ENCODE measurements at places on chromosomes 1 and 21.

DNA sequence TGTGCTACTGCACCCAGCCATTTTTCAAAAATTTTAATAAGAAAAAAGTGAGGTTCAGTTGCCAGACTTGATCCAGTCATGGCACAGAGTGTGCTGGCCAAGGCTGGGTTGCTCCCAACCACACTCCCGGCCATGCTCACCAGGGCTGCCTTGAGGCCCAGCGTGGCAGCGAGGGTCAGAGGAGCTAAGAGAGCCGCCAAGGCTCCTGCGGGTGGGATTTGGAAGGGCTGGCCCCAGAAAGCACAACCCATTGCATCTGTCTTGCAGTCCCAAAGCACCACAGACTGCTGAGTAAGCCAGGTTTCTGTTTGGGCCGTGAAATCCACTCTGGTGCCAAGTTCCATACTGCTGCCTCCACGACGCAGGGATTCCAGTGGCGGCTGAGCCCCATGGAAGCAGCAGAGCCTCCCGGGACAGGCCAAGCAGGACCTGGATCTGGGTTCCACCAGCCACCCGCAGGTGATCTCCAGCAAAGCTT lies 22.6 kb downstream of the ZBTB17 start:
- no peak for DNase-seq

DNA sequence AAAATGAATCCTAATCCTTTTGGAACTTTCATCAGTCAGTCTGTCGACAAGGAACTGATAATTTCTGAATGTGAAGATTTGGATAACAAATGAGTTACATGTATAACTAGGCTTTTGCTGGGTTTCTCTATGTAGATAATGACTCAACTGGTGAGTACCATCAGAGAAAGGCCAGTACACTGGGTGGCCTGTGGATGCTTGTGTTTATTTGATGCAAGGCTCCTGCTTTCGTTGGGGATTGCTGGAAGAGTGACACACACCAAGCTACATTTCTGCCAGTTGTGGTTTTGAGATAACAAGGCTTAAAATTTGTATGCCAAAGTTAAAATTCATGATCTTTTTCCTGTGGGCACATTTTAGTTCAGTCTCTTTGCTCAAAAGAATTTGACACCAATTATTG lies 115.7 kb upstream of the UBE2U start:
- DNase-seq, result no peak

- DNase-seq, result no peak
Measured at GRCh38 chr1:31758823-31759222, 5.3 kb downstream of the ADGRB2 start.

GRCh38 chr1:115465802-115466363 lies 127.8 kb upstream of the NGF start:
- no peak for DNase-seq

- DNase-seq, result peak; percentile 58
Measured at GRCh38 chr1:44531785-44532566, 126.9 kb downstream of the RNF220 start.

- no peak for DNase-seq
Measured at GRCh38 chr1:152112101-152112884, 3.0 kb downstream of the TCHH start.

DNA sequence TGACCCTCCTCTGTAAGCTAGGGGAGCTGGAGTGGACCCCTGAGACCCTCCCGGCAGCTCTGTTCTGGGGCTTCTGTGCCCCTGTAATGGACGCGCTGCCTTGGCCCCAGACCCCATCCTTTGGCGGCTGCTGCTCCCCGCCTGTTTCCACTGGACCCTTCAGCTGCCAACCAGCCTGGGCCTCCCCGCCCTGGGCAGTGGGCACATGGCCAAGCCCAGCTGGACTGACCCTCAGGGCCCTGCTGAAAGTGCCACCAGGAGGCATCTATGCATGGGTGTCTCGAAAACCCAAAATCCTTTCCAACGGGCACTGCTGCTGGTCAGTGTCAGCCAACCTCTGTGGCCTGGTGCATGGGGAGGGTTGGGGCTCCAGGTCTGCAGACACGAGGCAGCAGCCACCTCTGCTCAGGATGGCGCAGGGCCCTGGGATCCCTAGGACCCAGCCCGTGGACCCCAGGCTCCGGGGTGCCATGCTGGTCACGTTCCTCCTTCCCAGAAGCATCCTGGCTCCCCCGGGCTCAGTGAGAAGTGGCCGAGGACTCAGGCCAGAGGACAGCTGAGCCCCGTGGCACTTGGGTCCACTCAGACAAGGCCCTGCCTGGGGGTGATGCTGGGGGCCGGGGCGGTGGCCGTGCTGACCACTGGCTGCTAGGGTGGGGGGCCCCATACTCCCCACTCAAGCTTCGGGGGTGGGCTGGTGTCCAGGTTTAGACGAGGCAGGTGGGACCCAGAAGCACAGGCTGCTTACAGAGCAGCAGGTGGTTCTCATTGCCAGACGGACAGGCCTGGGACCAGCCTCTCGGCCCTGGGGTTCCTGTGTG lies 46.9 kb downstream of the SLX9 start:
- no peak for DNase-seq

DNA sequence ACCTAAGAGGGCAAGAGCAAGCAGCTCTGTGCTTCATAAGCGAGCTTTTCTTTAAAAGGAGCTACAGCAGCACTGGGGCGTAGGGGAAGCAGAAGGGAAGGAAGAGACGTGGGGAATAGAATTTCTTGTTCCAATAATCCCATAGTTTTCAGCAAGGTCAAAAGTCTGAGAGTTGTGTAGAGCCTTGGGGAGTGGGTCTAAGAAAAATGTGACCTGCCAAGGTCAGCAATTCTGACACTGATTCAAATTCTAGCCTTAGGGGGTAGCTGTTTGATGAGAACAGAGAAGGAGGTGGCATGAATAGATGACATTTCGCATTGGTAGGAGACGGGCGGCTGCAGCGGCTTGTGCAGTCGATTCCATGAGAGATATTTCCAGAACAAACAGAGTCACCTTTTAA lies 22.4 kb downstream of the PRRX1 start:
- no peak for DNase-seq

DNA sequence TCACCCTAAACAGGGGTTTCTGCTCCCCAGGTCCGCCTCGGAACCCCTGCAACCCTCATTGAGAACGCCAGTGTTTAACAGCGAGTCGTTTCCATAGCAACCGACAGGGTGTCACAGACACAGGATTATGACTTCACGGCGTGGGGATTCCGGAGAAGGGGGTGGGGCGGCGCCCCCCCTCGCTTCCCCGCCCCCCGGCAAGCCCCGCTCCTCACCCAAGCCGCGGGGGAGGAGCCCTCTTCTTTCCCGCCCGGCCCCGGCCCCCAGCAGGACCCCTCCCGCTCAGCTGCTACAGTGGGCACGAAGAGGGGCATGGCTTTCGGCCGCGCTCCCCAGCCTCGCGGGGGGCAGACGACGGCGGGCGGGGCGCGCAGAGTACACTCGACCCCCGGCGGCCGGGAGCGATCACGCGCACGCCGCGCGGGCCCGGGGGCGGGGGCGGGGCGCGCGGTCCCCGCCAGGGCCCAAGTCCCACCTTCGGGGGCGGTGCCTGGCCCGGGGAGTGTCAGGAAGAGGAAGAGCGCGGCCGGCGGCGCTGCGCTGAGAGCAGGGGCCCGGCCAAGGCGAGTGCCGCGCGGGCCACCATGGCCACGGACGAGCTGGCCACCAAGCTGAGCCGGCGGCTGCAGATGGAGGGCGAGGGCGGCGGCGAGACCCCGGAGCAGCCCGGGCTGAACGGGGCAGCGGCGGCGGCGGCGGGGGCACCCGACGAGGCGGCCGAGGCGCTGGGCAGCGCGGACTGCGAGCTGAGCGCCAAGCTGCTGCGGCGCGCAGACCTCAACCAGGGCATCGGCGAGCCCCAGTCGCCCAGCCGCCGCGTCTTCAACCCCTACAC lies at the start of gene EFHD2:
Gene EFHD2, plus strand, starts transcription at position 501 of the 835 bp plus-strand sequence. Its CDS starts 84 bp downstream, at position 585.
- peak; percentile 93 for DNase-seq

GRCh38 chr1:179166663-179167417 lies 62.6 kb downstream of the ABL2 start:
- DNase-seq, result no peak

- no peak for DNase-seq
Measured at GRCh38 chr1:10022656-10023055, 10.1 kb upstream of the UBE4B start.

GRCh38 chr1:81998165-81998564 lies 197.4 kb downstream of the ADGRL2 start:
- DNase-seq, result no peak

DNA sequence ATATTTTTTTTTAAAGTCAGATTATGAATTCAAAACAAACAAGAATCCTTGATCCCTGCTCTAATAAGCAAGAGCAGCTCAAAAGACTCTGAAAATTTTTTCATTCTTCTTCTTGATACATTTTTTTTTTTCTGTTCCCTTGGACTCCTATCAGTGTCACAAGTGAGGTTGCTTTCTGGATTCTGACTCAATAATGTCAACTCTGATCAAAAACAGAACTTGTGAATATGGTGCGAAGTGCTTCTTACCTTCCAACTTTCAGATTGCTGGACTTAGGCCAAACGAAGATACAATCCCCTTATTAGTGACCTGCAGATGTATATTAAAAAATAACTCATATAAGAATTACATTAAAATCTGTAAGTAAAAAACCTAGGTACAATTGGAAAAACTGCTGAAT lies 136.1 kb downstream of the GPATCH2 start:
- DNase-seq, result no peak

- no peak for DNase-seq
Measured at GRCh38 chr1:9253453-9254105, 19.0 kb downstream of the H6PD start.

GRCh38 chr1:99613716-99614115 lies 32.2 kb upstream of the PALMD start:
- no peak for DNase-seq

DNA sequence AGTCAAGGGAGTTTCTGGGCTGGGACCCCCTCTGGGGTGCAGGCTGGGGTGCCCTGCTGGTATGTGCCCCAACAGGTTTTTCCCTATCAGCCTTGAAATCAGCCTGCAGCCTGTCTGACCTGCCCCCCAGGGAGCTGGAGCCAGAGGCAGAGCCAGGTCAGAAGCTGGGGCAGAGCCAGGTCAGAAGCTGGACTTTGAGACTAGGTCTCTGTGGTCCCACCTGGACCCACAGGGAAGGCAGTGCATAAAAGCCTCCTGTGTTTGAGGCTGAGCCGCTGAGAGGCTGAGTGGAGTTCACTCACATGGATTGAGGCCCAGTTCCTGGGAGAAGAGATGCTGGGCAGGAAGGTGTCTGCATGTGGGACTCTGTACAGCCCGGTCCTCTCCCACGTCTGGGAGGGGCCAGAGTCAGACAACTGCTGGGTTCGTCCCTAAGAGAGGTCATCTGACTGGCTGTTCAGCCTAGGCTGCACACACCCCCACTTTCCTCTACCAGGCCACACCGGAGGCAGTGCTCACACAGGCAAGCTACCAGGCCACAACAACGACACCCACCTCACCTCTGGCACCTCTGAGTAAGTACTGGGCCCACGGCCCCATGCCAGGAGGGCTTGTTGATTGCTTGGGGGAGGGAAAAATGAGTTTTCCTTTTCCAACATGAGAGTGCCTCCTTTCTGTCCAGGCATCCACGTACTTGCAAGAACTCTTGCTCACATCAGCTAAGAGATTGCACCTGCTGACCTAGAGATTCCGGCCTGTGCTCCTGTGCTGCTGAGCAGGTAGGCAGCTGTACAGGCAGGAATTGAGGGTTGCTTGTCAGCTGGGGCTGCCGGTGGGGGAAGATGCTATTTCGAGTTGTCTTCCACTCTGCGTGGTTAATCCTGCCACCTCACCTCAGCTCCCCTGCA lies at the start of gene ANXA9:
Gene ANXA9, plus strand, starts transcription at position 488 of the 908 bp plus-strand sequence. CDS start 814 bp downstream, outside the sequence.
- DNase-seq, result peak; percentile 68

DNA sequence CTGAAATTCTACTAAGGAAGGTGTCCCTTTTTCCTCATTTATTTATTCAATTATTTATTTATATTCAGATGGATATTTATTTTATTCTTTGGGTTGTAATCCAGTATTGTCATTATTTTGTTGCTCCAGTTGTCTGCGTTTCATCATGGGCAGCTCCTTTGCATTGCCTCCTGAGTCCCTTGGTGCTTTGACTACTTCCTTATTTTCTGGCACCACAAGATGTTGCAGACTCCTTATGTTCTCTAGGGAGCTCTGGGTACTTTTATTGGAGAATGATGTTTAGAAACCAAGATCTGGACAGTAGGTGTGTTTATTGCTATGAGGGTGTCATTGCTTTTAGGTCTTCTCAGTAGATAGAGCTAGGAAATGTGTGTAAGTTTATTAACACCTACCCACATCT lies 59.9 kb upstream of the ERRFI1 start:
- no peak for DNase-seq

- DNase-seq, result no peak
Measured at GRCh38 chr1:193794239-193794638, 607.8 kb upstream of the B3GALT2 start.

- no peak for DNase-seq
Measured at GRCh38 chr1:194233069-194233468, 1046.7 kb upstream of the B3GALT2 start.

DNA sequence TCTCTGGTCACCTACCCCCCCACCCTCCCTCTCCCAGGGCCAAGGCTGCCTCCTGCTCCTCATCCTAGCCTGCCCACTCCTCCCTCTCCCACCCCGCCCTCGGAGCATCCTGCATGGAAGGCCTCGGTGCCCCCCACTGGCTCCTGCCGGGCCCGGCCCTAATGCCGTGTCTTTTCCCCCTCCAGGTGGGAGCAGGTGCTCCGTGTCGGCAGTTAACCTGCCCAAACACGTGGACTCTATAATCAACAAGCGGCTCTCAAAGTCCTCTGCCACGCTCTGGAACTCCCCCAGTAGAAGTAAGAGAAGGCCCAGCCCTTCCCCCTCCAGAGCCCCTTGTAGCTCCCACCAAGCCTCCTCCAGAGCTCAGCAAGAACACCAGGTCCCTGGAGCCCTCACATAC lies 18.8 kb downstream of the MAP7D1 start:
- DNase-seq, result no peak

DNA sequence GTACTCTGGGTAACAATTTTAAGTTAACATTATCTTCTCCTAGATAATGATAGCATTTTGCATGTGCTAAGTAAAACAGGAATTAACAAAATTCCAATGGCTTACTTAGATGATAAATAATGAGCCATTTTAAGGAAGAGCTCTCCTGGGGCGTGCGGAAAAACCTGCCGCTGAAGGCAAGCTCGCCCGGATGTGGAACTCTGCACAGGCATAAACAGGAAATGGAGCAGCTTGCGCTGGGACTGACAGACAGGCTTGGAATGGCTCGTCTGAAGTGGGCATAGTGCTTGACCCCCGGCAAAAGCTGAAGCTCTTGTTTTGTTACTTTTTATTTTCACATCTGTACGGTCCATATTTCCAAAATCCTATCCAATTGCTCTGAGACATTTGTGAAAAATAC lies 169.2 kb downstream of the ZNF281 start:
- DNase-seq, result no peak

GRCh38 chr1:204672069-204672468 lies 13.5 kb downstream of the LRRN2 start:
- DNase-seq, result no peak

DNA sequence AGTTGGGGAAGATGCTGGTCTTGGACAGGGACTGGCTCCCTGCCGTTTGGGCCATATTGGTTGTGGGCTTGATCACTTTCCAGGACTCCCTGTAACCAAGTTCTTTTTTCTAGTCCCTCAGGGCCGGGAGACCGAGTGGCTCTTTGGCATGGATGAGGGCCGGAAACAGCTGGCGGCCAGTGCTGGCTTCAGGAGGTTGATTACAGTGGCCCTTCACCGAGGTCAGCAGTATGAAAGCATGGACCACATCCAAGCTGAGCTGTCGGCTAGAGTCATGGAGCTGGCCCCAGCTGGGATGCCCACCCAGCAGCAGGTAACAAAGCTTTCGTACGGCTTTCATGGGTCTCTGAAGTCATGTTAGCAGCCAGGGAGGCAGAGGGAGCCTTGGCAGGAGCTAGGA lies 4.3 kb downstream of the METTL13 start:
- no peak for DNase-seq
